ENCODE measurements at places on chromosomes 16 and 17. TPM values are rescaled to one million over a fixed set of nuclear protein-coding genes. Genes with fewer than 3 reads are reported as not detected.

DNA sequence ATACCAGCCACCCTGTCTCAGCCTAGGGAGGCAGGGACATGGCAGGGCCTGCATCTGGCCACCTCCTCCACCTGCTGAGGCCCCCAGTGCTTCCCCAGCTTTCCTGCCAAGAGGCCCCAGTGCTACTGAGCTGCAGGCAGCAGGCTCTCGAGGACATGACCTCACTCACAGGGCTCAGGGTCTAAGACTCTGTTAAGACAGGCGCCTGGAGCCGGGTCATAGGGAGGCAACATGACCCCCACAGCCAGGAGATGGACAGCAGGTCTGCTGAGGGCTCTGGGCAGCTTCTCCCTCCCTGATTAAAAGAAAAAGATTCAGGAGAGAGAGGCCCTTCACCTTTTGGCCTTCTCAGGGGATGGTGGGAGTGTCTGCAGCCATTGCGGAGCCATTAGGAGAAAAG, 23.2 kb upstream of the FASN start:
- no peak for DNase-seq

Gene KRTAP16-1
- 4.5 TPM for total RNA-seq

DNA sequence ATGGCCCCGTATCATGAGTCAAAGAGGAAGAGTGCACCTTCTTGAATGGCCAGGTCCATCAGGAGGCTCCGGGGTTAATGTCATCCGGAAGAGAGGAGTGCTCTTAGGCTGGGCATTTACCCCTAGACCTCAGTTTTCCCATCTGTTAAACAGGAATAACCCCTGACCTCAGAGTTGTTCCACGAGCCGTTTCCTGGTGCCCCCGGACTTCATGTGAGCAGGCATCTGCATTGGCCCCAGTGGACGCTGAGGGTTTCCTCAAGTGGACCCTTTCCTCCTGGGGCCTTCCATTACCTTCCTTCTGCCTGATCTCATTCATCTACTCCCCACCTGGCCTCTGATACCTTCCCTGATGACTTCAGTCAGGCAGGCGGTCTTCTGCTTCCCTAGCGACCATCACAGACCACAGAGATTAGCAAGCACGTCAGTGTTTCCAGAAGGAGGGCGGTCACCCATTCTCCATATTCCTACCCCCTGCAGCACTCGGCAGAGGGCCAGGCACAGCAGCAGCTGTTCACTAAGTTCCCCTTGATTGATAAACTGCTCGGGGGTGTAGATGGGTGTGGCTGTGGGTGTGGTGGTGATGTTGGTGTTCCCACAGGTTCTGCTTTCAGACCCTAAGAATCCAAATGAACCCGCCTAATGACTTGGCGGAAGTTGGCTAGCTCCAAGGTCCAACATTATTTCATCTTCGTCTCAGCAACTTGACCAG, 346.6 kb upstream of the TNRC6C start:
- no peak for DNase-seq

- DNase-seq = no peak
These were observed 3.7 kb upstream of the DNASE1 start for GRCh38 chr16:3650631-3651265.

- DNase-seq = no peak
These were observed 26.5 kb upstream of the CDR2 start for GRCh38 chr16:22400900-22401299.

Gene ADORA2B
- total RNA-seq = 11.2 TPM

- peak; percentile 43 for DNase-seq
These were observed 7.2 kb upstream of the GRB2 start for GRCh38 chr17:75412455-75413317.

Gene HSPB9
- total RNA-seq = not detected

- no peak for DNase-seq
These were observed 13.2 kb upstream of the ASGR1 start for GRCh38 chr17:7192271-7192937.

Gene KCNH4
- total RNA-seq = not detected

DNA sequence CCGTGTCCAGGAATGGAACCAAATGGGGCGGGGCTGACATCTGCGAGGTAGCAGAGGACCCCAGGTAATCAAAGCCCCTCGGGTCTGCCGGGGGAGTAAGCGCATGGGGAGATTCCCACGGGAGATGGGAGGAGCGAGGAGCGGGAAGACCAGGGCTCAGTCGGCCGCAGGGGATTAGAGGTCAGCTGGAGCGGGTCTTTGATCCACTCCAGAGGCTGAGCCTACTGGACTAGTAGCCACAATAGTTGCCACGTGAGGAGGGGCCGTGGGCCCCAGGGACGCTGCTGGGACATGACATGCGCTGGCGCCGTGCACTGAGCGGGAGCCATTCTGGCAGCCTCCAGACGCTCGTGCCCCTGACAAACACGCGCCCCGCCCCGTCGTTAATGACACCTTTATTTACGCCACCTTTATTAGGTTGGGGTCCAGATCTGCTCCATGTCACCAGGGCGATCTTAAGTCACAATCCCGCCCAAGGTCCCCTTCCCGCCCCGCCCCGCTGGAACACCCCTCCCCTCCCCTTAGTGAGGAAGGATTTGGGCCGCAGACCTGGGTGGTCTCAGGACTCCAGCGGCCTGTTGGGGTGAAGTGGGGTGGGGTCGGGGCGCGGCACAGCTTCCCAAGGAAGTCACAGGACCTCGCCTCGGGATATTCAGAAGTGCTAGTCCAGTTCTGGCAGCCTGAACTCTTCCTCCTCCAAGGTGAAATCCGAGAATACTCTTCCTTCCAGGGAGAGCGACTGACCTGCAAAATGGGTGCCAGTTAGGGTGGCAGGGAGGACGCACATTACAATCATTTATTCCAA, 15.0 kb downstream of the PPY start:
- DNase-seq = no peak

Gene DPEP1
- 2.4 TPM for total RNA-seq

DNA sequence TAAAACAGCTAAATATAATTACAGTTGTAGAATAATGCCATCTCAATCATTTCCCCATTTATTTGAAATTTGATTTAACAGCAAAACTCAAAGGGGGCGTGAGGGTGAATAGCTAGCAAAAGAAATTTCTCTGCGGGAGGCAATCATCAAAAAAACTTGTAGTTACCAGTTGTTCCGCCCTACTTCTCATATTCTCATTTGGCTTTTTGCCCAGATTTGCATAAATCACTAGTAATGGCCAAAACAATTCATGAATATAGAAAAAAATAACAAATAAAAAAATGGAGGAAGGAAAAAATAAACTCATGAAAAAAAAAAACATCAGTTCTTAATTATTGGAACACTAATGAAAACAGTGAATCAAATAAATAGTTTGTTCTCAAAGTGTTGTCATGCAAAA, 722.6 kb upstream of the KIF2B start:
- peak; percentile 18 for DNase-seq

DNA sequence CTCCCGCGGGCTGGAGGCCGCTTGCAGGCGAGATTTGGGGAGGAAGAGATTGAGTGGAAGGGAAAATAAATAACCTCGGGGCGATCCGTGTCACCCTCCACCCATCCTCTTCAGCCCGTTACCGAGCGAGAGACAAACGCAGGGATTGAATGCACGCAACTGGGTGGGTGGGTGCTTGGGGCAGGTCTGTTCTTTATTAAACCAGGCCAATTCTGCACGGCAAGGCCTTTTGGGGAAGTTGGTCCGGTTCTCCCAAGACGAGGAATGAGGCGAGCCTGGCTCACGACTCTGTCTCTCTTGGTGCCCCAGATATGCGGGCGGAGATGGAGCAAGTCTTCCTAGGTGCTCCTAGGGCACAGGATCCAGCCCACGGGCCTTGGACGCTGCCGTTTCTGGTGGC, 396 bp upstream of the HOXB7 start:
- no peak for DNase-seq

Gene ALG1
- 10.0 TPM for total RNA-seq
